ENCODE measurements at places on chromosomes 5 and 9.

DNA sequence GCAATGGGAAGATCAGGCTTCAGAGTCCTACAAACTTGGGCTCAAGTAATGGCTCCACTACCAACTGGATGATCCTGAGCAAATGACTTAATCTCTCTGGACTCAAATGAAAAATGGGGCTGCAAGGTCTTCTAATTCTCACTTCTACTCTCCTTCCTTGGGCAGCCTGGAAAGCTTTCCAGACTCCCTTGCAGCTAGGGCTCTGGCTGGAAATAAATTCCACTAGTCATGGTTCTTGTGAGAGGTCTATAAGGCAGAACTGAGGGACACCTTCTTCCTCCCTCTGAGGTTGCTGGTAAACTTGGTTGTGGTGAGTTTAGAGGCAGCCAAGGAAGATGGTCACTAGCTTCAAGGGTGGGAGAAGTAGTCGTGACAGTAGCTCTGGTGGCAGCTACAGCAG lies 18.6 kb downstream of the DCANP1 start:
- DNase-seq = no peak

GRCh38 chr9:38092200-38092524 lies 23.1 kb upstream of the SHB start:
- no peak for DNase-seq

DNA sequence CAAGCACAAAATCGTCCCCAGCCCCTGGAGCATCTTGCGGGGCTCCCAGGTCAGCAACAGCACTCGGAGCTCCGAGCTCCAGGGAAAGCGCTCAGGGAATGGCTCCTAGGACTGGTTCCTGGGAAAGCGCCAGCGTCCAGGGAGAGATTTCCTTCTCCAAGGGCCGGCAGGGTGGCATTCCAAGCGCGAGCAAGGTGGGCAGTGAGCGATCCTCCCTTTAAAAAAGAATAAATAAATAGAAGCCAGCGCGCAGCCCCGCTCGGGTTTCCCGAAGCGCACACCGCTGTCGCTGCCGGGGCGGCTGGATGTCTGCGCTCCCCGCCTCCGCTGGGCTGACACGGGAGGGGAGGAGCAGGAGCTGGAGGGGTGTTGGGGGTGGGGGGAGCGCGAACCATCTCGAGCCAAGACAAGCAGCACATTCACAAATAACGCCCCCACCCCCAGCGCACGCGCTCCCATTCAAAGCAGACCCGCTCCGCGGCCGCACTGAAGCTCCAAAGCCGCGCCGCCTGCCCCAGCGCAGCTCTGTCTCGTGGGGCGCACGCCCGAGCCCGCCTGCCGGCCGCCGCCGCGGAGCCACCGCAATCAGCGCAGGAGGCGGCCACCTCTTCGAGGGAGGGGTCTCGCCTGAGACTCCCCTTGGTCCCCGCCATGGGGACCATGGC lies 327.4 kb downstream of the SH3GL2 start:
- peak; percentile 49 for DNase-seq

- no peak for DNase-seq
Measured at GRCh38 chr9:136694163-136694871, 7.1 kb upstream of the AGPAT2 start.

- DNase-seq = no peak
Measured at GRCh38 chr9:16816011-16816410, 54.5 kb downstream of the BNC2 start.

DNA sequence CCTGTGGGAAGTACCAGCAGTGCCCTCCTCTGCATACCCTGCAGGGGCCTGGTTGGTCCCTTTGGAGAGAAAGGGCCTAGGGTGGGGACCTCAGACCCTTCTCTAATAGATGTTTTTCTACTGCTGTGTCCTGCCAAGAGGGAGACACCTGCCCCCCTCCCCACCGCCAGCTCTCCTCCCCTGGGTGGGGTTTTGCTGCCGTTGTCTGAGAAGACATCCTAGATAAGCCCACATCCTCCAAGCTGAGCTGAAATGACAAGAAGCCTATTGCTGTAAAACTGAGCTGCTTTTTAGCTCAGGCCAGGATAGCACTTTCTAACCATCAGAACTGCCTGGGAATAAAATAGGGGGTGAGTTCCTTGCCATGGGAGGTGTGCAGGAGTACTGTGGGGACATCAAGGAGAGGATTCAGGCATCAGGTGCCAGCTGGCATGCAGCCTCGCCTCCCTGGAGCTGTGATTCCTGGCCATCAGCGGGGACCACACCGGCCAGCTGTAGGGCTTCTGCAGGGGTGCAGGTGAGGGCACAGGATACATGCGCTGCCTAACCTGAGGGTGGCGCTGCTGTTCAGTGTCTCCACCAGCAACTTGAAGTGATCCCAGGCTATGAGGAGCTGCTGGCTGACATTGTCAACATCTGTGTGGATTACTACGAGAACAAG lies 37.9 kb downstream of the CYFIP2 start:
- no peak for DNase-seq

- no peak for DNase-seq
Measured at GRCh38 chr9:76717176-76717575, 47.1 kb upstream of the PCA3 start.

GRCh38 chr9:94740145-94740840 lies 13.8 kb downstream of the AOPEP start:
- no peak for DNase-seq

GRCh38 chr9:127979015-127979332 lies 1.8 kb downstream of the EEIG1 start:
- DNase-seq = no peak
